Activated T-cell treated with anti-CD3 and anti-CD28 coated beads, Interleukin-2, amount 50 U/mL, for 48 hours (primary cell): ENCODE measurements at places on chromosomes 13 and 19.
A peak's percentile ranks its signal among the peaks of the same experiment; 100 is the strongest.

DNA sequence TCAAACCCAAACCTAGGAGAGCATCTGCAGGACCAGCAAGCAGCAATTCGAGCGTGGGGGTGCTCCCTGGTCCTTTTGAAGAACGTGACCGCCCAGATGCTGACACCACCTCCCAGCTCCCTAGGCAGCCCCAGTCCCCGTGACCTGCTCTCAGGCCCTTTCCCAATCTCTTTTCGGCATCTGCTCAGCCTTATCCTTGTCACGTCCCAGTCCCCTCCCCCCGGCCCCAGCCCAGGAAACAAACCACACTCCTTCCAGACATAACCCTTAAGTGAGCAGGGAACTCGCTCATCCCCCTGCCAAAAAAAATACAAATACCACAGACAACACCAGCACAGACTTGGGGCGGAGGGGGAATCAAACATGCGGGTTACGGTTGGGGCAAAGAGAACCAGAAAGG lies 3.3 kb downstream of the MLLT1 start:
- no peak for DNase-seq

DNA sequence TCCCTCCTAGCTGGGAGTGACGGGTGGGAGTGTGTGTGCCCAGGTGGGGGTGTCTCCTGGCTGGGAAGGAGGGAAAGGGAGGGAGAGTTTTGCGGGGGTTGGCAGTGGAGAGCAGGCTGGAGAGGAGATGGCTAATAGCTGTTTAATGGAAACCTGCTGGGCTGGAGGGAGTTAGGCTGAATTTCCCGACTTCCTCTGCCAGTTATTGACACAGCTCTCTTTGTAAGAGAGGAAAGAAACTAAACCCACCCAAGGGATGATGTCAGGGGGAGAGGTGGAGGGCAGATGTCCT lies 10.2 kb upstream of the ILF3 start:
- DNase-seq, result no peak

GRCh38 chr13:39263531-39263930 lies 225.3 kb downstream of the NHLRC3 start:
- no peak for DNase-seq

- no peak for DNase-seq
These were observed 1241.9 kb downstream of the UQCRFS1 start for GRCh38 chr19:27971071-27971470.

DNA sequence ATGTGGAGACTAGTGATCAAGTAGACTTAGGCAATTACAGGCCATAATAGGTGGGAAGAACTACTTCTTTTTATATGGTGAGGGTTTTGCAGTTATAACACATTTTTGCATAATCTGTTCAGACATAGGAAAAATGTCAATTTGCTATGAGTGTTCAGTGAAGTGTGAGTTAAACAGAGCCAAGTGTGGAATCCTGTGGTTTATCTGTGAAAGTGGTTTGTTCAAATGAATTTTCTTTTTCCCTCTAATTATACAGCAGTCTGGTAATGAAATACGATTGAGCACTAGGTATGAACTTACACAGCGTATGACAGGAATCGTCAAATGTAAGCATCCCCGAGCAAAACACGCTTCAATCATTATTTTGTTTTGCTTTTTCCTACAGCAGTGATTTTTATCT lies 178.3 kb downstream of the STK24 start:
- DNase-seq, result no peak

- peak; percentile 56 for DNase-seq
These were observed 42.3 kb downstream of the GJA3 start for GRCh38 chr13:20118268-20119140.

DNA sequence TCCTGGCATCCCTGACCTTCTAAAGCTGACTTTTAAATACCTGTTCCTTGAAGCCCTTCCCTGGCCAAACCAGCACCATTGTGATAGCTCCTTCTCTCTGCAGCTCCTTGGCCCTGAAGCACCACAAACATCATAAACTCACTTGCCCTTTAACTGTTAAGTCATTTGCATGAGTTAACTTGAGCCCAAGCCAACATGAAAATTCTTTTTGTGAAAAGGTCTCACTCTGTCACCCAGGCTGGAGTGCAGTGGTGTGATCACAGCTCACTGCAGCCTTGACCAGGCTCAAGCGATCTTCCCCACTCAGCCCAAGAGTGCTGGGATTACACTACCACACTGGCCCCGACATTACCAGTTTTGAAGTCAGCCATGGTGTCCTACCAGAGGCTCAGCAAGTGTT lies 87.8 kb downstream of the ZIC5 start:
- no peak for DNase-seq

DNA sequence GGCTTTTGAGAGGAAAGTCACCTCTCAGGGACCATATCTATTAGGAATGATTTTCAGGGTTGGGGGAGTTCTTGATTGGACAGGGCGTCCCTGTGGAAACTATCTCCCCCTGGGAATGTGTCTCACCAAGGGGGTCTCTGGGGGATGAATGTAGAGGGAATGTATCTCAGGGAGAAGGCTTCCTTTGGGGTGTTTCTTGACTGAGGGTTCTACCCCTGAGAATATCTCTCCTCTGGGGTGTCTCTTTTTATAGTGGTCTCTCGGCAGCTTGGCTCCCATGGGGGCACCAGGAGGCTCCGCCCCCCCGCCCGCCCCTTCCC lies 1.0 kb downstream of the RTBDN start:
- no peak for DNase-seq

- DNase-seq, result no peak
These were observed 209.8 kb downstream of the PCCA start for GRCh38 chr13:100298691-100299090.

GRCh38 chr19:46299004-46299509 lies 2.2 kb downstream of the HIF3A start:
- DNase-seq, result no peak

DNA sequence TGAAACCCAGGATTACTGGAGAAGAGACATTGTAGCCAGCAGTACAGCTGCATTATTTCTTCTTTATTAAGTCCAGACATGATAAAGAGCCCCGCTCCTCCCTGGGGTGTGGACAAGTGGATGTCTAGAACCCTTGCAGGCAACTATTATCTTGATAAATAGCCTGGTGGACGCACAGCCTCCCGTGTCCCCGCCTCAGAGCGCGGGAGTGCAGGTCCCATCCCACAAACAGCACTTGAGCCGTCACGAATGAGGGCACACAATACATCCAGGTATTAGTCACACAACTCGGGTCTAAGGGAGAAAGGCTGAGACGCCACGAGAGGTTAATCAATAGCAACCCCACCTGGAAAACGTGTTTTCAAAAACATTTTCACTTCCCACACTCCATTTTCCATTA lies 213.2 kb upstream of the SOX1 start:
- DNase-seq, result no peak

GRCh38 chr13:59263531-59263930 lies 900.2 kb downstream of the DIAPH3 start:
- DNase-seq, result no peak

GRCh38 chr19:49631610-49632192 lies 8.2 kb downstream of the RRAS start:
- DNase-seq, result no peak

- no peak for DNase-seq
These were observed 20.0 kb downstream of the PNMA8A start for GRCh38 chr19:46451352-46451751.

DNA sequence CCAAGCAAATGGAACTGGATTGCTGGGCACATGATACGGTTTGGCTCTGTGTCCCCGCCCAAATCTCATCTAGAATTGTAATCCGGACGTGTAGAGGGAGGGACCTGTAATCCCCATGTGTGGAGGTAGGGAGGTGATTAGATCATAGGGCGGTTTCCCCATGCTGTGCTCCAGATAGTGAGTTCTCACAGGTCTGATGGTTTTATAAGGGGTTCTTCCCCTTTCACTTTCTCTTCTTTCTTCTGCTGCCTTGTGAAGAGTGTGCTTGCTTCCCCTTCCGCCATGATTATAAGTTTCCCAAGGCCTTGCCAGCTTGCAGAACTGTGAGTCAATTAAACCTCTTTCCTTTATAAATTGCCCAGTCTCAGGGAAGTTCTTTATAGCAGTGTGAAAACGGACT lies 32.6 kb upstream of the MTIF3 start:
- DNase-seq, result no peak

DNA sequence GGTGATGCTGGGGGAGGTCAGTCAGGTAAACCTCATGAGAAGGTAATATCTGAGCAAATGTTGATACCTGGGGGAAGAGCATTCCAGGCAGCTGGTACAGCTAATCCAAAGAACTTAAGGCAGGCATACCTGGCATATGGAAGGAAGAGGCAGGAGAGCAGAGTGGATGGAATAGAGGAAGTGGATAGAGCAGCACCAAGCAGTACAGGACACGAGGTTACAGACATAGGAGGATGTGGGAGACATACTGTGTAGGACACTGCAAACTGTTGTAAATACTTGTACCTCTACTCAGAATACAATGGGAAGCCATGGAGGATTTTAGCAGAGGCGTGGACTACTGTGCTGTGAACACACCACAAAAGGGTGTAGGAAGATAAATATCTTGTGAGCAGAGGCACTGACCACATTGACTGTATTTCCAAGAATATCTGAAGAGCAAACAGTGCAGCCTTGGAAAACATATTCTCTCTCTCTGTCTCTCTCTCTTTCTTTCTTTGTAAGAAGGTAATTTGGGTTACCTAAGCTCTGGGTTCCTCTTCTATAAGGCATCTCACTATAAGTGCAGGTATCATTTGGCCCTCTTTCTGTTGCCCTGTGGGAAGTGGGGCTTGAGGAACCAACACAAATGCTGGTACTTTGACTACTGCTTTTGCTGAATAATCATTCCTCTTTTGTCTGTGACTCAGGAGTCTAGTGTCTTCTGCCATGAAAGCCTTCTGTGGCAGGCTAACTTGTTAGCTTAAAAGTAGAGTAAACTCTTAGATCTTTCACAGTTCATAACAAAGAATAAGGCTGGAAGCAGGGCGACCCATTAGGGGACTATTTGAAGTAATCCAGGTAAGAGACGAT lies 238.0 kb downstream of the VWA8 start:
- no peak for DNase-seq

- no peak for DNase-seq
These were observed 59.4 kb downstream of the TSC22D1 start for GRCh38 chr13:44516771-44517170.

- DNase-seq, result no peak
These were observed 62.3 kb upstream of the ZNF724 start for GRCh38 chr19:23312515-23312914.

- no peak for DNase-seq
These were observed 36.4 kb downstream of the CCL25 start for GRCh38 chr19:8088752-8089663.

- DNase-seq, result no peak
These were observed 192.4 kb downstream of the NUFIP1 start for GRCh38 chr13:44796597-44797490.

- no peak for DNase-seq
These were observed 8.5 kb downstream of the FOSB start for GRCh38 chr19:45476304-45476703.

GRCh38 chr13:108342369-108343289 lies 73.1 kb downstream of the TNFSF13B start:
- no peak for DNase-seq

GRCh38 chr13:22926748-22927400 lies 253.9 kb upstream of the SGCG start:
- no peak for DNase-seq

GRCh38 chr13:39521701-39522100 lies 81.3 kb downstream of the LHFPL6 start:
- no peak for DNase-seq

- no peak for DNase-seq
These were observed 43.6 kb downstream of the ZNF611 start for GRCh38 chr19:52691215-52691610.

DNA sequence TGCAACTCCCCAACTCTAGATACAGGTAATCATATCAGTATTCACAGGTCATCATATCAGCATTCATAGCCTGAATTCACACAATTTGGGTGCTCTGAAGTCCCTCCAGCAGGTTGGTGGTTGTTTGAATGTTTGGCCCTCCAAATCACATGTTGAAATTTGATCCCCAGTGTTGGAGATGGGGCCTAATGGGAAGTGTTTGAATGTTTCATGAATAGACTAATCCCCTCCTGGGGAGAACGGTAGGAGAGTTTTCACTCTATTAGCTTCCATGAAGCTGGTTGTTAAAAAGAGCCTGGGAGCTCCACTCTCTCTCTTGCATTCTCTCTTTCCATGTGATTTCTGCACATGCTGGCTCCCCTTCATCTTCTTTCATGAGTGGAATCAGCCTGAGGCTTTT lies 288.6 kb upstream of the PCDH9 start:
- no peak for DNase-seq

GRCh38 chr19:1074544-1075283 lies 7.7 kb downstream of the ARHGAP45 start:
- peak; percentile 88 for DNase-seq

DNA sequence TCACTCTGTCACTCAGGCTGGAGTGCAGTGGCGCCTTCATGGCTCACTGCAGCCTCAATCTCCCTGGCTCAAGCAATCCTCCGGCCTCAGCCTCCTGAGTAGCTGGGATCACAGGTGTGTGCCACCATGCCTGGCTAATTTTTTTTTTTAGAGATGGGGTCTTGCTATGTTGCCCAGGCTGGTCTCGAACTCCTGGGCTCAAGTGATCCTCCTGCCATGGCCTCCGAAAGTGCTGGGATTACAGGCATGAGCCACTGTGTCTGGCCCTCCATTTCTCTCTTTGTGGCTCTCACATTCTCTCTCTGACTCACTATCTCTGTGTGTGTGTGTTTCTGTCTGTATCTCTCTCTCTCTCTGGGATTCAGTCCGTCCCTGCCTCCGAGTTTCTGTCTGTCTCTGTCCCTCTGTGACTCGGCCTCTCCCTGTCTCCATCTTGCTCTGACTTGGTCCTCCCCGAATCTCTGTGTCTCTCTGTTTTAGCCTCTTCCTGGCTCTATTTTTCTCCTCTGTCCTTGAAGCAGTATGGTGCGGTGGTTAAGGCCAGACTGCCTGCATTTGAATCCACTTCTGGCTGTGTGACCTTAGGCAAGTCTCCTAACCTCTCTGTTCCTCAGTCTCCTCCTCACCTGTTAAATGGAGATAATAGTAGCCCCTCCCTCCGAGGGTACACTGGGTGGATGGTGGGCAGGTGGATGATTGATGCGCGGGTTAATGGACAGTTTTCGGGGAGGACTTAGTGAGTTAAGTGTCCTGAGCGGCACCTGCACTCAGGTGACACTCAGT lies 11.0 kb downstream of the MEIS3 start:
- no peak for DNase-seq

DNA sequence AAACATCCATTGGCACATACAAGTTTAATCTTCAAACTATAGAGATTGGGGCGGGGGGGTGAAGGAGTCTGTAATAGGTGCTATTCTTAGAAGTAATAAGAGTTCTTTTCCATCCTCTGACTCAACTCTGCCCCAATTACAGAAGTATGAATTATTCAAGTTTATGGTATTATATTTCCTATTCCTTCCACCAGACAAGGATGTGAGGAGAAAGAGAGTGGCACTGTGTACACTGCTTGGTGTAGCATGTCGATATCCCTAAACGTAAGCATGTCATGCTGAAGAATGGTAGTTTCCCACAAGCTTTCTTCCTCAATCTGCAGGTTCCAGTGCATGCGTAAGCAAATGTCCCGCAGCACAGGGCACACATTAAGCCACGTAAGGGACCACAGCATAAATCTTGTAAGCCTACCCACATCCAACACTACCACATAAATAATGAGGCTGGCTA lies 14.1 kb downstream of the BRD4 start:
- no peak for DNase-seq

- no peak for DNase-seq
These were observed 3.4 kb downstream of the MEGF8 start for GRCh38 chr19:42328854-42329253.
